Liver (tissue), 10 donors: ENCODE measurements at places on chromosomes 7 and 10.

GRCh38 chr7:88289564-88290025, 17.1 kb downstream of the STEAP4 start:
- no peak for DNase-seq

DNA sequence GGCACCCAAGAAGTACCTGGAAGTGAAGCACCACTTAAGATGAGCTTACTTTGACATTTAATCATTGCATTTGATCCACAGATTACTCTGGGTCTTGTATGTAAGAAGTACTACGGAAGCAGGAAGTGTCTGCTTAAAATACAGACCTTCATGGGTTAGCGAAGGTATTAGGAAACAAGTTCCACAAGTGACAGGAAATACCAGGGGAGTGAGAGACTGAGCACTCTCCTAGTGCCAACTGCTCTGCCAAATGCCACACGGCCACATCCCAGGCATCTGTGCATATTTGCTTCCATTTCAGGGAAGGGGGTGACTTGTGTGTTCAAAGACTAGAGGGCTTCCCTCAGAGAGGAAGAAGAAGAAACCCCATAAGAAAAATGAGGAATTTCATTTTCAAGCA, 57.2 kb upstream of the ANK3 start:
- no peak for DNase-seq

DNA sequence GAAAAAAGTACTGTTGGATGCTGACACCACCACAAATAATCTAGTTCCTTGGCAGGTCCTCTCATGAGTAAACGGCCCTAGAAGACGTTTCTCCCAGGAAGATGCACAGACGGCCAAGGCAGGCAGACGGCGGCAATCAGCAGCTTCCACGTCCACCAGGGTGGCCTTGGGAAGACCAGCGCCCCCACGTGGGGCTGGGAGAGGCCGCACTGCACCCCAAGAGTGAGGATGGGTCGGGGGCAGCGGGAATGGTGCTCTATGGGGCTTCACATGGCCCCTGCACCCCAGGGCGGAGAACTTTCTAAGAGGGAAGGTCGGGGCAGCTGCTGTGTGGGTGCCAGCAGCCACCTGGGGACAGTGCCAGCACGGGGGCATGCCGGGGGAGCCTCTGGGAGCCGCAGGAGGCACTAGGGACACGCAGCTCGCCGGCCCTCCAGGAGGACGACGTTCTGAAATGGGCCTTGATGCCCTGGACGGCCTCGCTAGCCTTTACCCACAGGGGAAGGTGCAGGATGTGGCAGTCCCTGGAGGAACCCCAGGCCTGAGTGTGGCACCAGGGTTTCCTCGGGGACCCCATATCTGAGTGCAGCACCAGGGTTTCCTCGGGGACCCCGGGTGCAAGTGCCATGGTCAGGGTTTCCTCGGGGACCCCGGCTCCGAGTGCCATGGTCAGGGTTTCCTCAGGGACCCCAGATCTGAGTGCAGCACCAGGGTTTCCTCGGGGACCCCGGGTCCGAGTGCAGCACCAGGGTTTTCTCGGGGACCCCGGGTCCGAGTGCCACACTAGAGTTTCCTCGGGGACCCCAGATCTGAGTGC, 539.9 kb downstream of the DNAJB6 start:
- no peak for DNase-seq

DNA sequence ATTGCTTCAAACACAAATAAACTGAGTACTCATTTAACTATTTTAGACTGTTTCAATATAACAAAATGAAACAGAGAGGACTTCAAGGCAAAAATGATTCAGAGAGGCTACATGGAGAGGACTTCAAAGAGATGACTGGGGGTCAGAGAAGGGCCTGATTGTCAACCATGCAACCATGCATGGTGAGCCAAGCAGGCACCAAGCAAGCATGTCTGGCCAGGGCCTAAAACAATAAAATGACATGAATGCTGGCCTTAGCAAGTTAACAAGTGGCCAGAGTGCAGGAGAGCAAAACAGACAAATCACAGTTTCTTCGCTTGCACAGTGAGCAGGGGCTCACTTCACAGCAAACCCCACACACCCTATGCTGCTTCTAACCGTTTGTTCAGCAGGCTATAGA, 356.5 kb upstream of the MTPN start:
- DNase-seq, result no peak

DNA sequence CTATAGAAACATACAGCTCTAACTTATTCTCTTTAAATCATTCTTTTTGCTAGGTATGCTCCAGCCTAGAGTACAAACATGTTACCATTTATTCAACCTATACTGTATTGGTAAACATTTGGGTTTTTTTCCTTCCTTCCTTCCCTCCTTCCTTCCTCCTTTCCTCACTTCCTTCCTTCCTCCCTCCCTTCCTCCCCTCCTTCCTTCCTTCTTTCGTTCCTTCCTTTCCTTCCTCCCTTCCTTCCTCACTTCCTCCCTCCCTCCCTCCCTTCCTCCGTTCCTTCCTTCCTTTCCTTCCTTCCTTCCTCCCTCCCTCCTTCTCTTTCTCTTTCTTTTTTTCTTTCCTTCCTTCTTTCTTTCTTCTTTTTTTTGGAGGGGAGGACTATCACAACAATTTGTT, 286.7 kb upstream of the PRKCQ start:
- no peak for DNase-seq

- DNase-seq, result no peak
Measured at GRCh38 chr10:3926675-3927525, 141.9 kb upstream of the KLF6 start.

GRCh38 chr10:59779756-59780533, 26.7 kb upstream of the MRLN start:
- DNase-seq, result no peak

DNA sequence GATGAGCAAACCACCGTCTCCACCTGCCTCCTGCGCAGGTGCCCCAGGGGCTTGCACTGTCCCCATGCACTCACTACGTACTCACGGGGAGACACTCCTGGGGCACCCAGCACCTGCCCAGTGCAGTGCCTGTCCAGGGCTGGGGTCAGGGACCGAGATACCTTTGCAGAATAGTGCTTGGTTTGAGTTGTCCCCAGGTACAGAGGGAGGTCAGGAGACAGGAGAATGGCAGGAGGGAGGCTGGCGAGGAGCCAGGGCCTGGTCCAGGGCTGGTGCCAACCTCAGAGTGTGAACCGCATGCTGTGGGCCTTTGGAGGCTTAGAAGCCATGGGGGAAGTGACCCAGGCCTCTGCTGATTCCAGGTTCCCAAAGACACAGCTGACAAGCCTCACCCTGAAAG, 110.1 kb upstream of the GPR26 start:
- peak; percentile 19 for DNase-seq

GRCh38 chr7:47071866-47072265, 510.0 kb downstream of the TNS3 start:
- no peak for DNase-seq

- no peak for DNase-seq
Measured at GRCh38 chr7:51645702-51646298, 329.2 kb upstream of the COBL start.

- no peak for DNase-seq
Measured at GRCh38 chr7:99928994-99929729, at the start of gene GJC3. TSS of gene GJC3 (minus strand) at chr7:99929620. CDS start at chr7:99929620, 0 bp downstream.

GRCh38 chr10:6102128-6102527, 13.3 kb downstream of the RBM17 start:
- DNase-seq, result no peak

GRCh38 chr10:77497748-77498147, 139.9 kb downstream of the KCNMA1 start:
- no peak for DNase-seq
